ENCODE measurements at places on chromosomes 13 and 19.

DNA sequence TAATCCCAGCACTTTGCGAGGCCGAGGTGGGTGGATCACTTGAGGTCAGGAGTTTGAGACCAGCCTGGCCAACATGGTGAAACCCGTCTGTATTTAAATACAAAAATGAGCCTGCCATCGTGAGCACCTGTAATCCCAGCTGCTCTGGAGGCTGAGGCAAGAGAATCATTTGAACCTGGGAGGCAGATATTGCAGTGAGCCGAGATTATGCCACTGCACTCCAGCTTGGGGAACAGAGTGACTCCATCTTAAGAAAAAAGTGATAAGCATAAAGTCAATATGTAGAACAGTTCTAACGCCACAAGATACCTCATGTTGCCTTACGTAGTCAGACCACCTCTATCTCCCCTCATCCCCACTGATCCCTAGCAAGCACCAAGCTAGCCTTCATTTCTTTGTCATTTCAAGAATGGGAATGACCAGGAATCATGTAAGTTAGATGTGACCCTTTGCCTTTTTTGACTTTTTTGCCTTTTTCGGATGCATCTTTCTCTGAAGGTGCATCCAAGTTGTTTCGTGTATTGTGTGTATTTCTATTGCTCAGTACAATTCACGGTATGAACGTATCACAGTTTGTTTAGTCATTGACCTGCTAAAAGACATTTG lies 6.4 kb downstream of the RPL21 start:
- no peak for DNase-seq

DNA sequence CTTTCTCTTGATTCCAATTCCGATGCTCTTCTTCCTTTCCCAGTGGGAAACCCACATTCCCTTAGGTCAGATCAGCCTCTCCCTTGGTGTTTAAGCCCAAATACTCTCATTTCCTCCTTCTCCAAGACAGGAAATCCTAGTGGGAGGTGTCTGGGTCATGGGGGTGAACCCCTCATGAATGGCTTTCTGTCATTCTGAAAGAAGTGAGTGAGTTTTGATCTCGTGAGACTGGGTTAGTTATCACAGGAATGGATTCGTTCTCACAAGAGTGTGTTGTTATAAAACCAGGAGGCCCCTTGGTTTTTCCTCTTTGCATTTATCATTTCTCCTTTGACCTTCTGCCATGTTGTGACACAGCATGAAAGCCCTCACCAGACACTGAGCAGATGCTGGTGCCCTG lies 76.2 kb upstream of the MTIF3 start:
- no peak for DNase-seq

GRCh38 chr13:101845245-101846020 lies 393.0 kb downstream of the ITGBL1 start:
- no peak for DNase-seq

DNA sequence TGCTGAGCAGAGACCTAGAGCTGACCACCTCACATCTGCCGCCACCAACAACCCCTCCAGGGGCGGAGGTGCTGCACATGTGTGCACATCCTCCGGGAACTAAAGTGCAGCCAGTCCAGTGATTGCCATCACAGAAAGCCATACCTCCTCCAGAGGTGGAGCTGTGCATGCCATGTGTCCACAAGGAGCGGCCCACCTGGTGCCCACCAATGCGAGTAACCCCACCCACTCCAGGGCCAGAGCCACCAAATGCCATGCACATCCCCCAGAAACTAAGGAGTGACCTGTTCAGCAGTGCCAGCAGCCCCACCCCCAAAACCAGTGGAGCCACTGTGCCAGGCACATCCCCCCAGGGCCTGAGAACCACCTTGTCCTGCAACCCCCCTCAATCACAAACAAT lies 557.9 kb downstream of the UQCRFS1 start:
- DNase-seq: no peak

DNA sequence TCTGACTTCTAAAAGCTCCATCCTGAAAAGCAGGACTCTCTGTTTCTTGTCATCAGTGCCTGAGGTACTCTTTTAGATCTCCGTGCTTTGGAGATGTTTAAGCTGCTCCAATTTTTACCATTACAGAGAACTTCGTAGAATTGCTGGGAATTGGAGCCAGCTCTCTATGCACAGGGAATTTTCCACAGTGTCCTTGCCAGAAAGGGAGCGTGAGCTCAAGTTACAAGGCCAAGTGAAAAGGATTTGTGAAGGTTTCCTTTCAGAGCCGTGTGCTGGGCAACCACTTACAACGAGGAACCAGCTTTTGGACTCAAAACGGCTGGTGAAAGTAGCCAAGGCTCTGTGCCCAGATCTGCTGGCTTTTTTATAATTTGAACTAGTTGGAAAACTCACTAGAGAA lies 82.6 kb downstream of the NUFIP1 start:
- DNase-seq: peak; percentile 91
